ENCODE measurements at places on chromosomes 12 and 14.

DNA sequence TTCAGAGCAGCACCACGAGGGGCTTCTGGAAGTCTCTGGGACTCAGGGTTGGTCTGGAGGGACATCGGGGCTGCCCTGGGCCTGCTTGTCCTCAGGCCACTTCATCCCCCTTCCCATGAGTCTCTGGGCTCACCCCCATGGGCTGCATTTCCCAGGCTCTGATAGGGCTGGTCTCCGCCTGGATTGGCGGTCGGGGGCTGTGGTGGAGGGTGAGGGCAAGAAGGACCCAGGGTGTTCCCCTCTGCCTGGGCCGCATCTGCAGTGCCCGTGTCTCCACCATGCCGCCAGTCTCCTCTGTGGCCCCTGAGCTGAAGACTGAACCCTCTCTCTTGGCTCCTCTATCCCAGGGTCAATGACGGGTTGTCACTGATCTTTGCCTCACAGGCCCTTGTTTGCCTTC lies 242.1 kb downstream of the ADGRD1 start:
- no peak for DNase-seq

DNA sequence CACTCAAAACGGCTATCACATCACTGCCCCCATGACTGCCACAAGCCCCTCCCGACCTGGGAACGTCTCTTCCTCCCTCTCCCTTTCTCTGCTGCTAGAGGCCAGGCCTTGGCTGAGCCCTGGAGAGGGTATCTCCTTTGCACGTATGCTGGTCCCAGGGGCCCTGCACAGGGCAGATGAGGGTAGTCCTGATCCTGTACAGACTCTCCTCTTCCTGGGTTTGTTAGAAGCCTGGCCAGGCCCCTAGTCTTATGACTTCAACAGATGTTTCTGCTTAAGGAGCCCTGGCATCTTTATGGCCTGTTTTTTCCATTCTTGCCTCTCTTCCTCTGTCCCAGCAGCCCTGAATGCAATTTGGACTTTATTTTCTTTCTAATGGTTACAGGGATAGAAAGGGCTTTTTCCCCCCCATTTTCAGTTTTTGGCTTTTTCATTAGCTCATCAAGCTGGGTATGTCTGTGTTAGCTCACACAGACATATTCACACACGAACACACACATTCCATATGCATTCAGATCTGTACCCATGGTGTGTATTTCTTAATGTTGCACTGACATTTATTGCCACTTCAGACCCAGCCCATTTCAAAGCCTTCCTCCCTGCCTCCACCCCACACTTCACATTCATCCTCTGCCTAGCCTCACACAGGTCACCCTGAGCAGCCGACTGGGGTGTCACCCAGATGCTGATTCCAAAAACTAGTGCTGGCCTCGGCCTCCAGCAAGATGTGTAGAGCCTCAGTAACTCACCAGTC lies 203.2 kb downstream of the ZFP36L1 start:
- no peak for DNase-seq

DNA sequence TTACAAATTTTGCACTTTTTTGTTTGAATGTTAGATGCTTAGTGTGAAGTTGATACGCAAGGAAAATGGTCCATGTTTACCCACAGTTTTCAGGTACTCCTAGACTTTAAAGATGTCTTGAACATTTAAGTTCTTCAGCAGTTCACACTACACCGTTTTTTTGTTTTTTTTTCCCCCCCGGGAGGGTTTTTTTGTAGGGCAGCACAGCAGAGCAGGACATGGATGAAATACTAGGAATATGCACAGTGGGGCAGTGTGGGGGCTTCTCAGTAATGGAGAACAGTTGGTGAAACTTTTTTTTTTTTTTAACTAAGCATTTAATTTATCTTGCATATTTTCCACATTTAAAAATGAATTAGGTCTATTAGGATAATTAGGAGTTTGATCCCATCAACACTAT lies 4.9 kb downstream of the RAN start:
- DNase-seq, result no peak

DNA sequence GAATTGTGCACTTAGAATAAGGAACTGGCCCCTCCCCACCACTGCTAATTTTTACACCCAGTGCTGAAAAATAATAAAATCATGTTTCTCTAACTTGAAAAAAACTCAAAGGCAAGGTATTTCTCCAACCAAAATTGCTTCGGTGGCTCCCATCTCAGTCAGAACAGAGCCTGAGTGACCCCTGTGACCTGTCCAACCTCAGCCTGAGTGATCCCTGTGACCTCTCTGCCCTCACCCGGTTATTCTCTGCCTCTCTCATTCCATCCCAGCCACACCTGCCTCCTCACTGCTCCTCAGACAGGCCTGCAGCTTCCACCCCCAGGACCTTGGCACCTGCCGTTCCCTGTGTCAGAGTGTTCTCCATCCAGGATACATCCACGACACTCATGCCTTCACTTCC lies 5.1 kb downstream of the SLC6A12 start:
- DNase-seq, result no peak

DNA sequence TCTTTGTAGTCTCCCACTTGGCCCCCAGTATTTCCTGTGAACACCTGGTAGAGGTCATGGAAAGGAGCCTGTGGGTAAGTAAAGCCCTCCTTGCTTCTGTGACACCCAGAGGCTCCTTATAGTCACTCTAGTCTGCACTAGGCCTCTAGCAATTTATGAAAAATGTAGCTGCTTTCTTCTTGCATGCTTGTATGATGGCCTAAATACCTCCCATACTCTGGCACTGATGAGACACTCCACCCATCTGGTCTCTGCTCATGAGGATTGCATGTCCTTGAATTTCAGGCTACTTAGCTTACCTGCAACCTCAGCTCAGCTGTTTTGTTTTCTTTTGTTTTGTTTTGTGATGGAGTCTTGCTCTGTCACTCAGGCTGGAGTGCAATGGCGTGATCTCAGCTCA lies 4.6 kb upstream of the A2ML1 start:
- no peak for DNase-seq

DNA sequence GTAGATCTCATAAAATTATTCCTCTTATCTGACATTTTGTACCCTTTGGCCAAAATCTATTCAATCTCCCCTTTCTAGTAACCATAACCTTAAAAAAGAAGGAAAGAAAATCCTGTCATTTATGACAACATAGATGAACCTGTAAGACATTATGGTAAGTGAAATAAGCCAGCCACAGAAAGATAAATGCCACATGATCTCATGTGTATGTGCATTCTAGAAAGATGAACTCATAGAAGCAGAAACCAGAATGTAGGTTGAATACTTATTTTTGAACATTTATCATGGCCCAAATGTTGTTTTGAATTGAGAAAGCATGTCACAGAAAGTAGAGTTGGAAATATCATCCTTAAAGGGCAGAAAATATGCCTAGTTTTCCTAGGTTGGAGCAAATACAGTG lies 1053.6 kb downstream of the SLC6A15 start:
- no peak for DNase-seq

- peak; percentile 94 for DNase-seq
These were observed at the start of gene RPAP3 for GRCh38 chr12:47705566-47706425. Gene RPAP3 (minus strand): TSS chr12:47706030. CDS start chr12:47702840, 3,190 bp downstream.

- no peak for DNase-seq
These were observed 150.3 kb downstream of the LRRK2 start for GRCh38 chr12:40375076-40375475.

GRCh38 chr12:50248883-50249282 lies 34.4 kb downstream of the LIMA1 start:
- no peak for DNase-seq

DNA sequence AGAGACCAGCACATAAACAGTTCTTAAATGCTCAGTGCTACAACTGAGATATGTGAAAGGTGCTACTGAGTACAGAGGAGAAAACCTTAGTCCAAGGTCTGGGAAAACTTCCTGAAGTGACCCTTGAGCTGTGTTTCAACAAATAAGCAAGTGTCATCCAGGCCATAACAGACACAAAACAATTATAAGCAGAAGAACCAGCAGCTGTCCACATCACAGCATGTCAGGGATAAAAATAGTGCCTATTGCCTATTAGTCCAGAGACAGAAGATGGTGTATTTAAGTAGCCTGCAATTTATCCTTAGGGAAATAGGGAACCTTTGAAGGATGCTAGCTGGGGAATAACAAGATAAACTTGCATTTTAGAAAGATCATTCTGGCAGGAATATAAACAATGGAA lies 237.8 kb downstream of the SPTSSA start:
- DNase-seq, result no peak

DNA sequence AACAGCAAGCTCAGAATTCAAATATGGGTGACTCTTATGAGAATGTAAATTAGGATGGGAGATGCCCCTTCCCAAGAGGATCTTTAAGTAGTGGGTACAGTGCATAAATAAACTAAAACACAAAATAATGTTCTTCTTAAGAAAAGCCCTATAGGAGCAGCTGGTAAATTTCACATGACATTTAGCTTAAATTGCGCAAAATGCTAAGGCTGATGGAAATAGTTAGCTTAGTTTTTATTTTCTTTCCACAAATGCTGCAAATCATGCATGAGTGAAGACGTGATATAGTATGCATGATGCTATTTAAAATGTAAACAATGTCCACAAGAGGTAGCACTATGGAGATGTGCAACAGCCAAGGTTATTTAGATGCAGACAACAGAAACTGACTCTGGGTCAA lies 328.1 kb downstream of the ATP23 start:
- no peak for DNase-seq

DNA sequence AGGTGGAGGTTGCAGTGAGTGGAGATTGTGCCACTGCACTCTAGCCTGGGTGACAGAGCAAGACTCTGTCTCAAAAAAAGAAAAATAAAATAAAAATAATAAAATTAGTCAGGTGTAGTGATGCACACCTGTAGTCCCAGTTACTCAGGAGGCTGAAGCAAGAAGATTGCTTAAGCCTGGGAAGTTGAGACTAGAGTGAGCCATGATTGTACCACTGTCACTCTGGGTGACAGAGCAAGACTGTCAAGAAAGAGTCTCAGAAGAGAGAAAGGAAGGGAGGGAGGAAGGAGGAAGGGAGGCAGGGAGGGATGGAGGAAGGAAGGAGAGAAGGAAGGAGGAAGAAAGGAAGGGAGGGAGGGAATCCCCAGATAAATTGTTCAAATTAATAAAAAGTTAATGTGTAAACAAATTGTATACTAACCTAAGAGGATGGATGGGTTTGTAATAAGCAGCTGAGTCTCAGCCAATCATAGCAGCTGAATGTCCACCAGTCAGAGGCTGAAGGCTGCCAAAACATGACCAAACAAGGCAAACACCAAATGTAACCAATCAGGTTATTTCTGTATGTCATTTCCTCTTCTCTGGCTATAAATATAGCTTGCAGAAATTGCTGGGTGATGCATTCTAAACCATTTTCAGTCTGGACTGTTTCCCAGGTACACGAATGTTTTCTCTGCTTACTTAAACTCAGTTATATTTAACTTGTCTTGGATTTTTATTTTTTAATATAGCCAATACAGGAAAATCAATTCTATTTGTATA lies 6.1 kb upstream of the CDCA4 start:
- DNase-seq, result no peak

DNA sequence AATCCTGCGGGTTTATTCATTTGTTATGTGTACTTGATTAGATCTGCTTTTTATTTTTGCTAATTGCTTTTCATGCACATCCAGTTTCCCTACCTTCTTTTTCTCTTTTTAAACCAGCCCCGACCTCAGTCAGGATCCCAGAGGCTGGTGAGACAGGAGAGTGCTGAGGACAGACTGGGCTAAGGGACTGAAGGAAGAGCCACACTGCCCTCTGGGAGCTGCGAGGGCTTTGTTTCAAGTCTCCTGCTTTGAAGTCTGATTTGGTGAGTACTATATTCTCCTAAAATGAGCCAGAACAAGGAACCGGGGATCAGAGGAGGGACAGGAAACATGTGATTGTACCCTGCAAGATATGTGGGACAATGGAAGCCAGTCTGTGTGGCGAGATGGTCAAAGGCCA lies 23.9 kb downstream of the PRICKLE1 start:
- DNase-seq, result no peak

DNA sequence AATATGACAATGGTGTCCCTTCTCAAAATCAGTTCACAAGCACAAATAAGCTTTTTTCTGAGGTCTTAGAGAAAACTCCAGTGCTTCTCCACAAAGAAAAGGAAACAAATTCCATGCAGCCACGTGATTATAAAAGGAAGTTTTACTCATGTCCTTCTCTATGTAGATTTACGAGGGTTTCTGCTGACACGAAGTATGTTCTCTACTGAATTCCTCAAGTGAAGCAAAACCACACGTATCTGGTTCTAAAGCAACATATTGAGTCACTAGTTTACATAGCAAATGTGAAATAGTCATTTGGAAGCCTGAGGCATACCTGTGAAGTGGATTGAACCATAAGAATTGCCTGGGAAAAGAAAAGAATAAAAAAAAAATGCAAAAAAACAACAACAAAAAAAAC lies 31.9 kb downstream of the BMP4 start:
- DNase-seq, result no peak

GRCh38 chr12:68113644-68114043 lies 45.9 kb downstream of the IFNG start:
- no peak for DNase-seq

DNA sequence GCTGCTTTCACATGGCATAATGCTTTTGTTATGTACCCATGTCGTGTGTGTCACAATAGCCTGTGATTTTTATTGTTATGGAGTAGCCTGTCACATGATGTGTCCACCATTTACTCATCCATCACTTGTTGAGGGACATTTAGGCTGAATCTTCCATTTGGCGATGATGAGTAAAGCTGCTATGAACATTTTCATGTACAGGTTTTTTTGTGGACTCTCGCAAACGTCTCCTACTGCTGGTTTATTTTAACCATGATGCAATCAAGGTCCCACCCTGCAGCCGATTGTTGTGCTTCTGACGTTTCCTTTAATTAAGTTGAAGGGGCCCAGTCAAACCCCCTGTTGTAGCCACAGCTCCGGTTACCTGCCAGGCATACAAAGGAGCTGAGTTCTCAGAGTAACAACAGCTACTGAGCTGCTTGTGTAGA lies 63.2 kb downstream of the ZNF664 start:
- no peak for DNase-seq

- no peak for DNase-seq
These were observed 48.3 kb downstream of the HNRNPC start for GRCh38 chr14:21220874-21221477.

DNA sequence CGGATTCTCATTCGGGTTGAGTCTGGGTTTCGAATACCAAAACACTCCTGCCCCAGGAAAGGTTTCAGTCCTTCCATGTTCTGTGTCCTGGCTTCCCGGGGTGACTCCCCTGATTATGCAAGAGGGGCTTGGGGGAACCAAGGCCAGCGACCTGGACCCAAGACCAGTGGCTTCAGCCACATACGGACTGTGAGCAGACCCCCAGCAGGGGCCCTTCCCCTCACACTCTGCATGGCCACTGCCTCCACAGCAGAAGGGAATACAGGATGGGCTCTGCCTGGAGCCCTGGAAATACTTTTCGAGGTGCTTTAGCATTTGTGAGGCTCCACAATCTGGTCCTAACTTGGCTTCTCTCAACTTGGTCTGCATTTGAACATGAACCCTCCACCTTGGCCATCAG lies 19.1 kb downstream of the HDAC7 start:
- DNase-seq, result no peak

GRCh38 chr12:21566223-21566906 lies 38.3 kb downstream of the GYS2 start:
- DNase-seq, result no peak

DNA sequence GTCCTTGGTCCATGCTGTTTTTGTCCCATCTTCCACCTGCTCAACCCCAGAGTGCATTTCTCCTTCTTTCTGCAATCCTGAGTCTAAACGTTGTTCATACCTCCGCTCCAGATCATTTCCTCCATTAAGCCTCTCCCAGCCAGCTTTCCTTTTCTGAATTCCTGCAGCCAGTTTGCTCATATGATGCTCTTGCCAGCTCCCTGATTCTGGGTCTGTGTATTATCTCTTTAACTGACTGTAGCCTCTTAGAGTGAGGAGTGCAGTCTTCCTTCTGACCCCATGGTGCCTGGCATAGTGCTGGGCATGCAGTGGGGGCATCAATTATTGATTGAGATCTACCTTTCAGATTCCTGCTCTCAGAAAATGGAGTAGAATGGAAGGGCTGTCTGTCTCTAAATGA lies 11.5 kb upstream of the TBPL2 start:
- no peak for DNase-seq

Measured in RWPE2 (cell line).